AG10803 (cell line): ENCODE measurements at places on chromosomes 6 and 20.

DNA sequence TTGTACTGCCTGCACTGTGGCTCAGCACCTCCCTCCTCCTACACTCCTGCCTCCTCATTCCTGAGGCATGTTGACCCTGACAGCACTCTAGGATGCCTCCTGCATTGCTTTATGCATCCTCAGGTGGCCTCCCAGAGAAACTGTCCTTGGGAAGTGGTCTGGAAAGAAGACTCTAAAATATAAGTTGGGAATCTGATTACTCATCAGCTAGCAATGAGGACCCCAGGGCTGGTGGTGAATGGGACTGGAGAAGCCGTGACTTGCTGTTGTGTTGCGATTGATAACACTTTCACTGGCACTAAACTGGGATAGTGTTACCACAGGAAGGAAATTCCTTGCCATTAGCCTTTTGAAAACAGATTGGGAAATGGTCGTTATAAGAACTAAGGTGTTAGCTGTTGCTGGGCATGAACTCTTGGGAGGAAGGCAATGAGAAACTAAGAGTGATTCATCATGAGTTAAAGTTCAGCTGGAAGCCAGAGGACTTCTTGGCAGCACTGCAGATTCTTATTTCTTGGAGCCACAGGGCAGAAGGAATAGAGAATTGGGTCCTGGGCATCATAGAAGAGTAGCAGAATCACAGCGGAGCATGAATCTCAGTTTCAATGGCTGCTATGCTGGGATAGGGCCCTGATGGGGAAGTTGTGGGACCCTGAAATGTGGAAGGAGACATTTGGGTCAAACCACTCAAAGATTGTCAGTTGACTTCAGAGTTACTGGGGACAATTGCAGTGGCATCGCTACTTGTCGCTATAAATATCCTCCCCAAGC, 10.1 kb upstream of the SIRPD start:
- peak; percentile 55 for DNase-seq

GRCh38 chr20:63086421-63087235, 79.9 kb upstream of the BHLHE23 start:
- DNase-seq = no peak

- DNase-seq = no peak
Measured at GRCh38 chr20:12535770-12536169, 473.0 kb upstream of the SPTLC3 start.

GRCh38 chr20:4007383-4008025, 7.9 kb downstream of the RNF24 start:
- DNase-seq = no peak

GRCh38 chr20:19212469-19212815, at the start of gene SLC24A3:
SLC24A3 (plus strand) TSS chr20:19212642.
- no peak for DNase-seq

- no peak for DNase-seq
Measured at GRCh38 chr6:72446430-72446829, 175.4 kb upstream of the KCNQ5 start.

DNA sequence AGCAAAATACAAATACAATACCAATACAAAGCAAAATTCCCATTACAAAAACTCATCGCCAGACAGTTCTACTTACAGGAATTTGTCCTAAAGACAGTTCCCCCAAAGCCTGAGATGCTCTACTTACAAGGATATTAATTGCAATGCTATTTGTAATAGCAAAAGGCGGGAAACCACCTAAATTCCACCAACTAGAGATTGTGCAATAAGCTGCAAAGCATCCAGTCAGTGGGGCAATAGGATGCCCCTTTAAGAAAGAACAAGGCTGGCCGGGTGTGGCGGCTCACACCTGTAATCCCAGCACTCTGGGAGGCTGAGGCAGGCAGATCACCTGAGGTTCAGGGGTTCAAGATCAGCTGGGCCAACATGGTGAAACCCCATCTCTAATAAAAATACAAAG, 39.1 kb downstream of the FAM209B start:
- no peak for DNase-seq

- DNase-seq = no peak
Measured at GRCh38 chr20:46118481-46119020, 437 bp downstream of the CD40 start.

DNA sequence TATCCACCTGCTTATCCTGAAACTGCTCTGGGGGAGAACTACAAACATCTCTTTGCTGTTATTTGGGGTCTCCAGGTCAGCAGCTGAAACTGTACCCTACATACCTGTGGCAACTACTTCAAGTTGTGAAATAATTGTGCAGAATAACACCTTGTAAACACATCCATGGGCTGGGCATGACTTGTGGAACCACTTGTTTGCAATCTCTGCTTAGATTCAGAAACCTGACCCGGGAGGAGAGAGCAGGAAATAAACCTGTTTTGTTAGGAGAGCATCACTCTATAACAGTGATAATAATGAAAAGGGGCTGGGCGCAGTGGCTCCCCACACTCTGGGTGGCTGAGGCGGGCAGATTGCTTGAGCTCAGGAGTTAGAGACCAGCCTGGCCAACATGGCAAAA, 183.1 kb downstream of the NFATC2 start:
- DNase-seq = no peak

GRCh38 chr20:58903614-58904013, 51.1 kb downstream of the GNAS start:
- DNase-seq = no peak

GRCh38 chr20:38272398-38272797, 11.9 kb upstream of the KIAA1755 start:
- DNase-seq = peak; percentile 64

GRCh38 chr20:53679597-53680309, 86.1 kb upstream of the ZNF217 start:
- DNase-seq = no peak

- DNase-seq = no peak
Measured at GRCh38 chr6:89045576-89045975, 35.0 kb upstream of the PNRC1 start.

- no peak for DNase-seq
Measured at GRCh38 chr20:38271608-38272120, 11.1 kb upstream of the KIAA1755 start.

- no peak for DNase-seq
Measured at GRCh38 chr6:79072640-79073181, 5.3 kb downstream of the PHIP start.

DNA sequence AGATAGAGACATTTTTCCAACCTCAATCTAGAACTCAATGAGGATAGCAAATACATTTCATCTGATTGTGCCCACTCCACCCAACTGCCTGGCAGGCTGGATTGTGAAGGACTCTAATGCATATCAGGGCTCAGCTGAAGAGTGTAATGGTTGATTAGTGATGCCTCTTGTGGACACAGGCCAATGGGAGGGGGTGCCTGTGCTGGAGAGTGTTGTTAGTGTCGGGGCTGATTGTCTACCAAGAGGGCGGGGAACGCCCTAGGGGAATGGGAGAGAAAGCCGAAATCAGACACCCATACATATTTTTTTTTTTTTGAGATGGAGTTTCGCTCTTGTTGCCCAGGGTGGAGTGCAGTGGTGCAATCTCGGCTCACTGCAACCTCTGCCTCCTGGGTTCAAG, 103.7 kb upstream of the SALL4 start:
- no peak for DNase-seq

DNA sequence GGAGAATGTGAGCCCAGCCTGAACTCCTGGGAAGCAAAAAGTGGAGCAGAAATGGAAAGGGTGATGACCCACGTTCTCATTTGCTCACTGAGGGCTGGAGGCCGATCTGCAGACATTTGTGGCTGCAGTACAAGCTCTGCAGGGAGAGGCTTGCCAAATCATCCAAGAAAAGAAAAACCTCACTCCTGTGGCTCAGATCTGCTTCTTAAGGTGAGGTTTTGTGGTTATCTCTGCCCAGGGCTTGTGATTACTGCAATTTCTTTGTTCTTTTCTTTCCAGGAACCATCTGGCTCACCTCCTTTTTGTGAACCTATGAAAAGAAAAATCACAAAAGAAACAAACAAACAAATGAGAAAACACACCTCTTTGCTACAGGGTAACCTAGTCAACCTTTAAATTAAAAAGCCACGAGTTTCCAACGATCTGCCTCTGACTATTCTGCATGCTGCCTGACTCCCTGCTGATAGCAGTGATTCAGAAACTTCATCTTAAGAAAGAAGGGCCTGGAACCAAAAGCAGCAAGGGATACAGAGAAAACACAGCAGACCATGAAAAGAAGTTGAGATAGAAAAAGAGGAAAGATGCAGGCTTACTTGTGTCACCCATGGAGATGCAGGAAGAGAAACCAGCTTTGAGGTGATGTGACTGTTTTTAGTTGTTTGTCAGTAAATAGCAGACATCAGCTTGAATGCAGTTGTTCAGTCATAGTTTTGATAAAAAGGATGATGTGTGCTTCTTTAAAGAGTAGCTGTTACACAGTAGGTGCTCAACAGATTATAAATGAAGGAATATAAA, 165.1 kb downstream of the LMBRD1 start:
- DNase-seq = no peak

- DNase-seq = peak; percentile 34
Measured at GRCh38 chr6:4805553-4806336, 29.5 kb downstream of the CDYL start.

- DNase-seq = no peak
Measured at GRCh38 chr6:108163644-108164542, 1.9 kb upstream of the NR2E1 start.

DNA sequence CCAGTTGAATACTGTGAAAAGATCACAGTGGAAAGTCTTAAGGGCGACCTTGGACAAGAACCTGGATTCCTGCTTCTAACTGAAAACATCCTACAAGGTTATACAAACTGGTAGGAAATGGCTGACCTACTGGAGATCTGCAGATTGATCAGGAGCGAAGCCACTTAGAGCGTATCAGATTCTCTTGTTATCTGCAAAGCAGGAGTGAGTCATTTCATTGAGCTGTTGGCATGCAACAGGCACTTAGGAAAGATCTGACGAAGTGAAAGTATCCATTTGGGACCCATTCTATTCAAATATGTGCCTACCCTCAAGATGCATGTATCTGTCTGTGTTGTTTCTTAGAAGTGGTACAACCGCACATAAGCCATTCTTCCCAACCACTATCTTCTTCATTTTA, 131.2 kb upstream of the RIN2 start:
- no peak for DNase-seq
